Pancreas (tissue), 10 donors: ENCODE measurements at places on chromosomes 6 and 20.

- no peak for DNase-seq
Measured at GRCh38 chr6:95681736-95682135, 104.4 kb downstream of the MANEA start.

- DNase-seq: no peak
Measured at GRCh38 chr20:16364320-16364687, 208.9 kb downstream of the KIF16B start.

GRCh38 chr6:82178077-82178758 is 69.3 kb downstream of the IBTK start:
- no peak for DNase-seq

GRCh38 chr6:42313941-42314570 is 96.4 kb upstream of the MRPS10 start:
- no peak for DNase-seq

GRCh38 chr6:158037021-158037420 is 55.4 kb downstream of the SYNJ2 start:
- no peak for DNase-seq

DNA sequence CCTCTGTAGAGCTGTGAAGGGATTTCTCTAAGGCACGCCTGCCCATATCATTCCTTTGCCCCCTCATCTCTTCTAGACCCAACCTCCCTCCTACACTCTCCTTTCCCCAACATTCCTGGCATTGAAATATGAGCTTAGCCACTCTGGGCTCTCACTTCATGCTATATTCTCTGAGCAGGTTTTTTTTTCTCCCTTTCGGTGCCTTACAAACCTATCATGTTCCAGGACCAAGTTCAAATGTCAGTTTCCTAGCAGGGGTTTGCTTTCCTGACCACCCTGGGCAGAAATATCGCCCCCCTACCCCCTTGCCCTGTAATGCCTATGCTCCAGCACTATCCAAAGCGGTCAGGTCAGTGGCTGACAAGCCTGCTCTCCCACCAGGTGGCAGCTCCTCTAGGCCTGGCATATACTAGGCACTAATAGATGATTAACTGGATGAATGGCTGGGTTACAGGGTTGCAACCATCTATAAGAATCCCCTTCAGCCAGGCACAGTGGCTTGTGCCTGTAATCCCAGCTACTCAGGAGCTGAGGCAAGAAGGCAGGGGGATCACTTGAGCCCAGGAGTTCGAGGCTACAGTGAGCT is 25.7 kb upstream of the AAR2 start:
- DNase-seq: no peak

GRCh38 chr20:4074877-4075455 is 59.6 kb upstream of the RNF24 start:
- DNase-seq: no peak

- DNase-seq: peak; percentile 94
Measured at GRCh38 chr6:111087106-111087835, at the start of gene SLC16A10. Gene SLC16A10 (plus strand): TSS chr6:111087503. CDS start chr6:111087753, 250 bp downstream.

- DNase-seq: no peak
Measured at GRCh38 chr6:43739642-43740091, 30.3 kb upstream of the VEGFA start.

DNA sequence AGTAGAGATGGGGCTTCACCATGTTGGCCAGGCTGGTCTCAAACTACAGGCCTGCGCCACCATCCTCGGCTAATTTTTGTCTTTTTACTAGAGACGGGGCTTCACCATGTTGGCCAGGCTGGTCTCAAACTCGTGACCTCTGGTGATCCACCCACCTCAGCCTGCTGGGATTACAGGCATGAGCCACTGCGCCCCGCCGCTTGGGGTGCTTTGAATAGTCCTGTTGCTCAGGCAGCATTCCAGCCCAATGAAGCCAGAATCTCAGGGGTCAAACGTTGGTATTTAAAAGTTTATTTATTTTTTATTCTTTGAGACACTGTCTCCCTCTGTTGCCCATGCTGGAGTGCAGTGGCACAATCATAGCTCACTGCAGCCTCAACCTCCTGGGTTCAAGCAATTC is 11.3 kb downstream of the MOCS3 start:
- no peak for DNase-seq

DNA sequence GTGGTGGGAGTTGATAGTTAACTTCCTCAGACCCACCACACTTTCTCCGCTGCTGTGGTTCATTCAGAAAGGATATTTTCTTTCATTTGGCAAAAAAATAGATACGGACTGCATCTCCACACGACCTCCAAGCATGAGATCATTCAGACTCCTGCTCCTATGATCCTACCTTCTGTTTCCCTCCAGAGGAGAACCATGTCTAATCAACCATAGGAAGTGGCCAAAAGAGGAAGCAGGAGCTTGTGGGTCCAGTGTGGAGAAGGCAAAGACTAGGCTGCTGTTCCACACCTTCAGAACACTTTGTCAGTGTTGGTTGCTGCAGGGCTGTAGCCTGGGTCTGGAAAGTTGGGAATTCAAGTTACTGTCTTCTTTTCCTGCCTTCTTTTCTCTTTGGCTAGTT is 10.6 kb upstream of the KIF13A start:
- DNase-seq: no peak

GRCh38 chr6:116419069-116419786 is 41.9 kb upstream of the CALHM6 start:
- no peak for DNase-seq

- no peak for DNase-seq
Measured at GRCh38 chr6:169019727-169020491, 233.7 kb downstream of the THBS2 start.

GRCh38 chr6:9204171-9204570 is 768.8 kb upstream of the SLC35B3 start:
- DNase-seq: peak; percentile 37

DNA sequence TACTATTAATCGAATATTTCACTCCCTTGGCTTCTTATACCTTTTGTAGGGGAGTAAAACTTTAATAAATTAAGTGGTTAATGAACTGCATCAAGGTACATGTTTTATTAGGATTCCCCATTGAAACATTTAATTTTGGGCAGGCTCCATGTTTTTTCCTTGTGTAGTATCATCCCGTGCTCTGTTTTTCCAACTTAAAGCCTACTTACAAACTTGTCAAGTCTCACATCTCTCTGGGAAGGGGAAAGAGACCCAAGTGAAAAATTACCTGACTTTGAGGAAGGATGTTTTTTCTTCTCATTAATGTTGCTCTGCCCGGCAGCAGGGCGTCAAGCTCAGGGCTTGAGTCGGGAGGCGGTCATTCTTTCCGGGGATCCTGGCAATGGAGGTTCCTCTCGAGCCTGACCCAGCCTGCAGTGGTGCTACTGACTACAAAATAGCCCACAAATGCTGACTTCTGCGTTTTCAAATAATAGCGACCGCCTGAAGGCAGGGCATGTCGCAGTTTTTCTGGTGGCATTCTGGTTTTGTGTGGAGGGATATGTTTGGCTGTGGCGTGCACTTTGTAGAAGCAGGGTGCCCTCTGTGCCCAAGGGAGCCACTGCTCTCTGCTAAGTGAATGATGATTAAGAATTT is 2.4 kb downstream of the DSP start:
- no peak for DNase-seq

DNA sequence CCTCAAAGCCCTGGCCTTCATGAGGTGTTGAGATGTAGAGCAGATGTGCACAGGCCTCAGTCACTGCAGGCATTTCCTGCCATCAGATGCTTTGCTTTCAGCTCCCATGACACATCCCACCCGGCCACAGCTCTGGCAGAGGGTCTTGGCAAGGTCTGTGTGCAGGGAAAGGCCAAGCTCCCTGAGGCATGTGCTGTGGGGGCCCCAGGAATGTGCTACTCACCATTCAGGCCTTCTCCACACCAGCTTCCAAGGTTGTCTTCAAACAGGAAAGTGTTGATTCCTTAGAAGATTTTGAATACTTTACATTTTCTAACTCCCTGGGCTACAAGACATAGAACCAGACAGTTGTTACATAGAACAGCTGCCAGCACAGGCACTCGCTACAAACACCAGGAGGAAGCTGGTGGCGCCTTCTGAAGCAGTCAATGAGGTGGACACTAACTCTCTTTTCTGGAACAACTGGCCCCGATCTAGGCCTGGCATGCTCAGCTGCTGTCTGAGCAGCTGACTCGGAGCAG is 27.8 kb downstream of the CASS4 start:
- no peak for DNase-seq
